ENCODE measurements at places on chromosomes 5 and 9.
A peak's percentile ranks its signal among the peaks of the same experiment; 100 is the strongest.

DNA sequence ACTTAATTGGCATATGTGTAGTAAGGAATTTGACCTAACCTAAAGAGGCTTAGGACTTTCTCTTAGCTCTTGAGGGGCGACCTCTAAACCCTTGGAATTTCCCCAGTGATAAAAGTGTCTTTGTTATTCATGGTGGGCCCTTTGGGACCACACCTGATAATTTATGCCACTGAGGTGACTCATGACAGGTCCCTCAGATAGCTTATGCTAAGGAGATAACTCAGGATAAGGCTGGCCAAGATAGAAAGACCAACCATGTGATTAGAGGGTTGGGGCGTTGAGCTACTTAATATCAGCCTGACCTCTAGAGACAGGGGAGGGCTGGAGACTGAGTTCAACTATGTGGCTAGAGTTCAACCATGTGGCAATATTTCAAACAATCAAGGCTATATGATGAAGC lies 218.1 kb downstream of the AP3B1 start:
- no peak for DNase-seq

DNA sequence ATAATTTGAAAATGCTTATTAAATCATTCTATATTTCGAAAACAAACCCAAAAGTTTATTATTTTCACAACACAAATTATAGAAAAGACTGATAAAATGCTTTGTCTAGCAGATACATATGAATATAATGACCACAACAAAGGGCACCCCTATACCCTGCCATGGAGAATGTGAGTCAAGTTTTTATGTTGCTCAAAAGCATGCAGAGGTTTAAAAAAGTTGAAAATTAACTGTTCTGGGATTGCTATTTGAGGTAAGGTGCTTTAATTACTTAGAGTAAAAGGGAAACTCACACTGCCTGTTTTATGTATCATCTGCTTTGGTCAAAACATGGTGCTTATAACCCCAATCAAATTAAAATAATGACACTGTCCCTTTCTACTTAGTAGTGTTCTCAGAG lies 41.0 kb downstream of the MLANA start:
- no peak for DNase-seq

DNA sequence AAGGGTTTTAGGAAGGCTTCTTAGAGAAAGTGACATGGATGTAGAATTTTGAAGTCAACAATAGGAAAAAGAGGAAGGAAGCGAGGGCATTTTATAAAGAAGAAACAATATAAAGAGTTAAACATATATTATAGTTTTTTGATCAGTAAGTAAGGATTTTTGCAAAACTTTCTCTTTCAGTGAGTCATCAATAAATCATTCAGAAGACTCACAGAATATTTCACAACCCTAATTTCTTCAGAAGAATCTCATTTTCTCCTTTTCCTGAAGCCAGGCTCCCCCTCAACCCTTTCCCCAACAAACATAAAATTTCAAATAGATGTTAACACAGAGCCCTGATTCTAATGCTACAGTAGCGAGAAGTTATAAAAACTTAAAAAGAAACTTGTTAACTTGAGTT lies 4.3 kb upstream of the COX7C start:
- DNase-seq: no peak

DNA sequence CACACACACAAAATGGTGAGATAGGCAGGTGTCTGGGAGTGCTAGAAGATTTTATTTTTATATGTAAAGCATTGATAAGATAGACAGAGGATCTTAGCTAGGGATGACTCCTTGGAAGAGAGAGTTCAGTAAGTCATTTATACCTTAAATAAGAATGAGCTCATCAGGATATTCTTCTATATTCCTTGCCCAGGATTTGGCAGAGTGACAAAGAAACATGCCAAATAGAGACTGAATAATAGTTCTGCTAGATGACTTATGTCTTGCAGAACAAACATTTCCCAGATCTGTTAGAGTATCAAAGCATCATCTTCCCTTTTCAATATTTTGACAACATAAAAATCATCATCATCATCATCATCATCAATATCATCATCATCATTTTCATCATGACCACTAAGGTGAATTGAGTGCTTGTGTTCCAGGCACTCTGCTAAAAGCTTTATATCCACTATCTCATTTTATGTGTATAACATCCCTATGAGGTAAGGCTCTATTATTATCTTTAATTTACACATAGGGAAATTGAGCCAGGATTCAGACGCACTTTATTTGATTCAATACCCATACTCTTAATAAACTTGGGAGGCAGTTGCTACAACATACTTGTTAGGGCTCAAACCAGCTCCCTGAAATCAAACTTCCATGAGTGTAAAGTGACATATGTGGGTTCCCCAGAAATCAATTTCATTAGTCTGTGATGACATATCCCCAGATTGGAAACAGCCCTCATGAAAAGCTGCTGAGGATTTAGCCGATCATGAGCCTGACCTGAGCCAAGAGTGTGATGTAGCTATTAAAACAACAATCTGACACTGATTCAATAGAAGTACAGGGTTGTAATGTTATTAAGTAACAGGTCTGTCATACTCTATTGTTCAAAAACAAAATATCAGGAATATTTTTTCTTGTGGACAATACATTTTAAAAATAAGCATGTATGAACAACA lies 176.3 kb upstream of the SEMA6A start:
- no peak for DNase-seq

DNA sequence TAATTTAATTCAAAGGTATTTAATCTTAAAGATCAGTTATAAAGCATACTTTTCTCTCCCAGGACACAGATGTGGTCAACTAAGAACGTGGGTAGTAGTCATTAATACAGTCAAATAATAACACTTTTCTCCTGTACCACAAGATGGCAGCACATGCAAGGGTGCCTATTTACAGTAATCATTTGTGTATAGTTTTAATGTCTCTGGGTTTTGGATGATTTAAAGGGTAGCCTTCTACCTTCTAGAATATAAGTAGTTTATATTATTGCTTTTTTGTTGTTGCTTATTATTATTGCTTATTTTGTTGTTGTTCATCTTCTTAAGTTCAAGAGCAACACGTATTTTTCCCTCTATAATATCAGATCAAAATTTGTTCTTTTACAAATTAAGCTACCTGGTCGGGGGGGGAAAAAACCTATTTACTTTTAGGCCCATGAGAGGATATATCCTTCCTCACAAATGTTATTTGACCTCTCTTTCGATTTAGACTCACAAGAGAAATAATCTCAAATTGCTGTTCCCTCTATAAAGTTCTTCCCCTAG lies 59.6 kb upstream of the SLC27A6 start:
- peak; percentile 13 for DNase-seq

- no peak for DNase-seq
These were observed 145.3 kb upstream of the RAPGEF1 start for GRCh38 chr9:131885144-131885609.

DNA sequence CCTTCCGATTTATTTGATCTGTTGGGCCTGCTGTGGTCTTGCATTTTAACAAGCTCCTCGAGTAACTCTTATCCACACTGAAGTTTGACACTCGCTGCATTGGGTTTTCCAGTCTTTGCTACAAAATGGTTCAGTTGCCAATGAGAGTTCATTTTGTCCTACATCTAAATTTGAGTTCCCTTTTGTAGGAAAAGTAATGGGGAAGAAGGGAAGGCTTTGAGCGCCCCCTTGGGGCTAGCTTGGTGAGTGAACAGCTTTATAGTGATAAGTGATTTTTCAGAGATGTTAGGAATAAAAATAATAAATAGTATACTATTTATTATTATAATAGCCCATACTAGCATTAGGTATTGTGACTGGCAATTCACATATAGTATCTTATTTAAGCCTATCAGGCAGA lies 89.9 kb upstream of the GNAQ start:
- DNase-seq: peak; percentile 48

Data from stimulated activated CD4-positive, alpha-beta T cell treated with anti-CD3 and anti-CD28 coated beads, Interleukin-1b, Interleukin-23, amount 100 ng/mL, for 4 hours (primary cell).